ENCODE measurements at places on chromosomes 7 and 10.

DNA sequence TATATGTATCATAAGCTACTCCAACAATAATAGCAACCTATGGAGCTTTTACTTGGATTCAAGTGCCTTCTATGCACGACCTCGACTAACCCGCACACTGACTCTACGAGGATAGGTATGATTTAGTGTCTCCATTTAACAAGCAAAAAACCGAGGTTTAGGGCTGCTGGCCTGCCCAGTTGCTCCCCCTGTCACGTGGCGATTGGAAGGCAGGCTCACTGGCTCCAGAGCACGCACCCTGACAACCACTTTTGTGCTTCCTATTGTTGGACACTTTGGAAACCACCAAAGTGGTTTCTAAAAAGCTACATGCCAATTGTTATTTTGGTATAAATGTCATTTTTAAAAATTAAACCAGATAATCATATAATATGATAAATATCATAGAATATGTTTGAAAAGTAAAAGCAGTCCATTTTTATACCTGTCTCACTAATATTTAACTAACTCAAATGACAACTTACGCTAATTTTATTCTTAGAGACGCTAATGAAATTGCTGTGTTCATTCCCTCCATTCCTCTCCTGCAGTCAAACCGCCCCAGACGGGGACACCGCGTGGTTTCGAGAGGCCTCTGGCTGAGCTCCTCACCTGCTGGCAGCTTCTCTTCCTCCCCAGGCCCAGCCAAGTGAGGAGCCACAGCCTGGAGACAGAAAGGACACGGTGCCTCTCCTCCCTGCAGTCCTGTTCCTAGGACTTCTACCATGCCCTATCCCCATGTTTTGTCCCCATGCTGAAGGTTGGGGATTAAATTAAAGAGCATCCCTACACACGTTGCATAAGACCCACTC, 22.2 kb upstream of the RHEB start:
- DNase-seq = no peak

- DNase-seq = no peak
Observed at GRCh38 chr7:98870121-98870651, 372 bp upstream of the TMEM130 start.

- no peak for DNase-seq
Observed at GRCh38 chr7:155457544-155458110, 302 bp upstream of the EN2 start.

DNA sequence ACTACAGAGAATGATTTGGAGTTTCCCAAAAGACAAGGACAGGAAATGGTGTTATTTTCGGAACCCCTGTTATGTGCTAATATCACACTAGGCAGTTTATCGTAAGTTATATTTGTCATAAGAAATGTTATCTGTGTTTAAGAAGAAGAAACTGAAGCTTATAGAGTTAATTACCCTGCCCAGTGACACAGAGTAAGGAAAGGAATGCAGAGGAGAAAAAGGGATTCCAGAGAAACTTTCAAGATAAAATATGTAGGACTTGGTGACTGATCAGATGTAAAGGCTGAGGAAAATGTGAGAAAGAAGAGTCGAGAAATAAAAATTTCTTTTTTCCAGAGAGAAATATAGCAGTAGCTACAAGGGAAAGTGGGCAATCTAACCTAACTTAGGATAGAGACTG, 63.5 kb upstream of the ZNF746 start:
- no peak for DNase-seq

DNA sequence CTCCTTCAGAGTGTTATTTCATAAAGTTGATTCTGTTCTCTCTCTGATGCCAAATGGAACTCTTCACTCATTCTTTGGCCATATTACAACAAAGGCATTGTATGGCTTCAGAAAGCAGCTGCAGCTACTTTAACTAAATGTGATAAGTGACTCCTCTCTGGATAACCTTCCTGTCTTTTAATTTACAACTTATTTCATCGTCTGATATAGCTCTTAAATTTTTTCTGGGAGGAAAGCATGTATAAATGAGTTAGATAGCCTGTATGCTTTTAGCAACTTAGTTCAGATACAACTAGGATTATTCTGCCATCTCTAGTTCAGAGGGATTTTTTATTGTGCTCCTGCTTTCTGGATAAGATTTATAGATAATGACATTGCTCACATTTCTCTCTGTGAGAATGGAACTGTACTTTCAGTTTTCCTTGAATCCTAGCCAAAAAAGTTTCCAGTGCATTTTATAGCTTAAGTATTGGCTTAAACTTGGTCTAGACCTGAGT, 57.5 kb downstream of the KLHDC10 start:
- DNase-seq = no peak

- DNase-seq = no peak
Observed at GRCh38 chr7:90586091-90586490, 10.0 kb upstream of the CDK14 start.

DNA sequence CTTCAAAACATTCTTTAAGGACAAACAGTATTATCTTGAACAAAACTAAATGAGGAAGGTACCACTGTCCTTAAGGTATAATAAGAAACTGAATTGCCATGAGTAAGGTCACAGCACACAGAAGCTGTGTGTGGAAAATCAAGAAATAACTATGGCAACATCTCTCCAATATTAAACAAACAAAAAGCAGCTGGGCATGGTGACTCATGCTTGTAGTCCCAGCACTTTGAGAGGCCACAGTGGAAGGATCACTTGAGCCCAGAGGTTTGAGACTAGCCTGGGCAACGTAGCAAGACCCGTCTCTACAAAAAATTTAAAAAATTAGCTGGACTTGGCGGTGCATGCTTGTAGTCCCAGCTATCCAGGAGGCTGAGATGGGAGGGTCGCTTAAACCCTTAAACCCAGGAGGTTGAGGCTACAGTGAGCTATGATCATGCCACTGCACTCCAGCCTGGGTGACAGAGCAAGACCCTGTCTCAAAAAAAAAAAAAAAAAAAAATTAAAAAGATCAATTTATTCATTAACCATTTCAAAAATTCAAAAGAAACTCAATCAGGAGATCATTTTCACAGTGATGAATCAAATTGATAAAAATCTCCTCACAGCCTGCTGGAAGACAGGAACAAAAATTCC, 195.4 kb downstream of the SKIDA1 start:
- DNase-seq = no peak

DNA sequence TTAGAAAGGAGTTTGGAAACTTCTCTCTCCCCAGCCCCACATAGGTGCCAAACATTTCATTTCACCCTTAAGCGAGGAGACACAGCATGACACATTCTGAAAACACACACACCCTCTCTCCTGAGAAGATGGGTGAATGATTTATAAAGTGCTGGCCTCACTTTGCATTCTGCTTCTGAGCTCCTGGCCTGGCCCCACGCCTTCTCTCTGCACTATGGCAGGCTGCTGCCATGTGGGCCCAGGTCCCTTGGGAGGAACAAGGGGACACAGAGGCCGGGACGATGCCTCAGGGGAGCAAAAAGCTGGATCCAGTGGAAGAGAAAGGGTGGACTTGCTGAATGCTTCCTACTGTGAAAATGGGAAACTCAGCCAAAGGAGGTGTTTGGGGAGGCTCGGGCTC, 56.0 kb downstream of the CPXM2 start:
- DNase-seq = no peak

GRCh38 chr10:110002801-110003523, 4.8 kb upstream of the ADD3 start:
- no peak for DNase-seq

DNA sequence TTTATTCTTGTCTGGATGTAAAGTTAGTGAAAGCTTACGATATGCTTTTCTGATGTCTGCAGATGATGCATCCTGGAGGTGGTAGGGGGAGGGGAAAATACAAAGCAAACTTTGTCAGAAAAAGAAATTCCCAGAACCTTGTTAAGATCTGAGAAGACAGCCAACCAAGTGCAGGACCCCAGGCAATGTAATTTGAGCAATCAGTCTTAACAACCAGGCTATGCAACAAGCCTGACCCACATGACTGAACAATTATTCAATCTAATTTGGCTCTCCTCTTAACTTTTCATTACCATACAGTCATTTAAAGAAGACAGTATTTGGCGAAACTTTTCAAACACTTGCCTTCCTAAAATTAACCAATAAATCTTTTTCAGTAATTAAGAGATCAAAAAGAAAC, 74.5 kb downstream of the DNAJC1 start:
- DNase-seq = no peak

GRCh38 chr7:29297194-29297890, 102.8 kb downstream of the CHN2 start:
- no peak for DNase-seq

GRCh38 chr7:138246428-138246827, 170.2 kb downstream of the AKR1D1 start:
- DNase-seq = no peak

GRCh38 chr10:49076319-49076718, 39.0 kb downstream of the VSTM4 start:
- DNase-seq = no peak

DNA sequence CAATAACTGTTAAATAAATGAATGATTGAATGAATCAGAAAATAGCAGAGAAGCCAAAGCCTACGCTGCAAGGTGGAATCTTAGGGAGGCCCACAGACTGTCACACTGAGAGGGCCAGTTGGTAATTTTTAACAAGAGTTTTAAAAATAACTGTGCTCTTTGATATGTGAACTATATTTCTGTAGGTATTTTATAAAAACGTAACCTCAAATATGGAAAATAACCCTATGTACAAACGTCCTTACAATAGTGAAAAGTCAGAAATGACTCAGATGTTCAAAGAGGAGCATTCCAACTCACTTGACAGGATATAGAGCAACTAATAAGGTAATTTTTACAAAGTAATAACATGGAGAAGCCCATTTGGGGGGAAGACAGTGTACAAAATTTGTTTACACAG, 18.9 kb upstream of the TMEM273 start:
- DNase-seq = no peak

GRCh38 chr7:127322832-127323493, 69.5 kb downstream of the ZNF800 start:
- DNase-seq = no peak

DNA sequence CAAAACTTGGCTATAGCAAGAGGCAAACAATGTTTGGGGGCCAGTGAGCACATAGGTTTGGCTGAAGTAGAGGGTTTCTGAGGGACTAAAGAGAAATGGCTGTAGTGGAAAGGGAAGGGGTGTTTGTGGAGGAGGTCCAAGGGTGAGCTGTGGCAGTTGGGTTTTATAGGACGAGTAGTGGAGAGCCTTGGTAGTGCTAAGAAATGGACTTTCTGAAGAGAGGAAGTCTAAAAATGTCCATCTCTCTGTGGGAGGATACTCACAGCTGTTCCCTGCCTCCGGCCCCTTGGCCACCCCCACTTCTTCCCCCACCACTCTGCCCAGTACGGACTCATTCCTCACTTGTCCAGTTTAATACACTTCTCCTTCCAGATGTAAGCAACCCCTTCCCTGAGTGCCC, 64.3 kb downstream of the ZNF22 start:
- no peak for DNase-seq

DNA sequence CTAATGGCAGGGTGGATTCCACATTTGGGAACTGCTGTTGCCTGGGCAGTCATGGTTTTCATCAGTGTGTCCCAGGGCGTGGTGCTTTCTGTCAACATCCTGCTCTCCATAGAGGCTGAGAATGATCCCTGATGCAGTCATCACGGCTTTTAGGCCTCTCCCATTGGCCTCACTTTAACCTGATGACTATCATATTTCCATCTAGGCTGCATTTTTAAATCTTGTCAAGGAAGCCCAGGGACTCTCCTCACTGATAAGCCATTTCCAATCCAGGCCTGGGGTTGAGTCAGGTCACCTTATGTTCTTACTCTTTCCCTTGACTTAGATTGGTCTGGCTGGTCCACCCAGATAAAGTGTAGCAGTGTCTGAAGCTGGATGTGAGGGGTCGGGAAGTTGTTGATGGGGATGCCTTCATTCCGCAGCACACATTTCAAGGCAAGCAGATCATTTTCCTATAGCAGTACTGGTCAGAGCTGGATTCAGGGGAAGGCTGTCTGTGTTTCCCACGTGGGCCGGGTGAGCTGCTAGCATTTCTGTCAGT, 177.0 kb downstream of the AUTS2 start:
- DNase-seq = no peak

GRCh38 chr7:1843271-1843861, 173.3 kb downstream of the ELFN1 start:
- no peak for DNase-seq

DNA sequence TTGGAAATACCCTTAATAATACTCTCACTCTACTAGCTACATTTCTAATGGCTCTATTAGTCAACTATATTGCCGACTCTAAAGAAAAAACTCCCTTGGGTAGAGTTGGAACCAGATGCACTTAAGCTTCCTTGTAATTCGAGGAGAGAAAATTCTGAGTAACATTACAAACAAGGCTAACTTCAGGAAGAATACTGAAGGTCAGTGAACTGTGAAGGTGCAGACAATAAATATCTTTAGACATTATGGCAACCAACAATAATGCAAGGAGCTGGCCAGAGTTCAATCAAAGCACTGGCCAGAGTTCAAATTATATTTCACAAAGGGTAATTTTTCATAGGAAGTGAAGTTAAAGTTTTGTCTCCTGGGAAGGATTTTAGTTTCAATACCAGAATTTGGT, 40.7 kb upstream of the MRLN start:
- DNase-seq = no peak

DNA sequence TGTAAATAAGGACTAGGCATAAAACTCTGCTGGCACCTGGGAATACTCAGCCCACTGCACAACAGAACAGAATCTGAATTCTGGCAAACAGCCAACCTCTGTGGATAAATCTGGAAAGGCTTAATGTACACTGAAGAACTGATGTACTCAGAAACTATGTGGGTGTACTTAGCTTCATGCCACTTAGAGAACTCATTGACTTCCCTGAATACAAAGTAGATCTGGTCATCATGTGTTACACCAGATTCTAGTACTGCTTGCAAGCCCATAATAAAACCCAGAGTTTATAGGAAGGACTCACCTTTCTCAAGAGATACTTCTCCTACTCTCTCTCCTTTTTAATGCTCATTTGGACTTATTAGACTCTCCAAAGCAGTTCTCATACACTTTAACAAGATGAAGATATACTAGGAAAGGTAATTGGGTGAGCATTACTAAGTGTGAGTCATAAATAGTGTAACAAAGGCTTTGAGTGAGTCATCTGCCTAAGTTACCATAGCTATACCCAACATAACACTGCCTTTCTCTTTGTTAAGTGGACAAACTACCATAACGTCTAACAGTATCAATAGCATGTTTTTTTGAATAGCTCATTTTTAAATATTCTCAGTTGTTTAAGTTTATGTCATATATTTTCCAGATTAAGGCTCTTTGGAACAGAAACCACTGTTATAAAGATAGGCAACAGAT, 309.1 kb downstream of the MDFIC start:
- peak; percentile 21 for DNase-seq

GRCh38 chr10:108629834-108630233, 1293.5 kb downstream of the XPNPEP1 start:
- no peak for DNase-seq

- DNase-seq = no peak
Observed at GRCh38 chr10:57806675-57807074, 461.0 kb downstream of the IPMK start.

GRCh38 chr7:120023494-120024167, 249.3 kb upstream of the KCND2 start:
- no peak for DNase-seq

- DNase-seq = no peak
Observed at GRCh38 chr10:111211706-111212105, 134.9 kb downstream of the ADRA2A start.

GRCh38 chr7:94245500-94245899, 149.2 kb upstream of the COL1A2 start:
- no peak for DNase-seq

- DNase-seq = no peak
Observed at GRCh38 chr10:46541017-46541661, 15.3 kb downstream of the GPRIN2 start.

GRCh38 chr10:132711613-132712121, 74.3 kb downstream of the NKX6-2 start:
- no peak for DNase-seq

GRCh38 chr10:94358480-94358879, 4.3 kb downstream of the NOC3L start:
- DNase-seq = no peak

All from DMS 273 treated with DMSO at 0.1 percent for 48 hours (cell line).